Stimulated activated CD8-positive, alpha-beta memory T cell treated with anti-CD3 and anti-CD28 coated beads, Interleukin-15, amount 100 ng/mL, for 48 hours (primary cell): ENCODE measurements at places on chromosomes 16 and 17.

DNA sequence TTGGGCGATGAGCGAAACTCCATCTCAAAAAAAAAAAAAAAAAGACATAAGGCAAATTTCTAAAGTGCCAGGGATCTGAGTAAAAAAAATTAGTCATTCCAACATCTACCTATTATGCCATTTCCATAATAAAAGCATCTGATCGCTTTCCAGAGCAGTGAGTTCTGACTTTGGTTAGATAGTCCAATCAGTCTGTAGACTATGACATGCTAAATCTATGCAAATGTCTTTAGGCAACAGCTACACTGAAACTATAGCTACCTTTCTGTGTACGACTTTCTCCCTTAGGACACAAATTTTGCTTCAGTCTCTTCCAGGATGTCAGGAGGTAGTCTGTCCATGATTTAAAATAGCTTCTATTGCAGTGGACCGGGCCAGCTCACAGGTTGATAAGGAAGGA lies 58.9 kb upstream of the ARHGAP44 start:
- no peak for DNase-seq

DNA sequence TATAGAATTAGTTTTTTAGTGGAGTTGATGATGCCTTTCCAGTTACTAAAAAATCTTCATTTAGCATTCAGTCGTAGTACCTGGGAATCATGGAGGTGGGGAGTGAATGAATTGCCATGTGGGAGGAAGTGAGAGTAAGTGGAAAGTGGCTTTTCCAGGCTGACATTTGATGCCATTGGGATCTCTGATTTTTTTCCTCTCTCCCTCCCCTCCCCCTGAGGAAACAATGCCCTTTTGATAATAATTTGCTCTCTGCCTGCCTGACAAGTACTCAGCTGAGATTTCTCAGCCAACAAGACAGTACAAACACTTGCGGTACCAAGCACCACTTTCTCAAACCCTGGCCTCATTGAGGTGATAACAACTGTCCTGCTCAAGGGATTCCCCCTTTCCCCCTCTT lies 2.2 kb downstream of the UBE2Z start:
- DNase-seq: no peak

GRCh38 chr16:83714286-83714685 lies 93.5 kb upstream of the HSBP1 start:
- no peak for DNase-seq

DNA sequence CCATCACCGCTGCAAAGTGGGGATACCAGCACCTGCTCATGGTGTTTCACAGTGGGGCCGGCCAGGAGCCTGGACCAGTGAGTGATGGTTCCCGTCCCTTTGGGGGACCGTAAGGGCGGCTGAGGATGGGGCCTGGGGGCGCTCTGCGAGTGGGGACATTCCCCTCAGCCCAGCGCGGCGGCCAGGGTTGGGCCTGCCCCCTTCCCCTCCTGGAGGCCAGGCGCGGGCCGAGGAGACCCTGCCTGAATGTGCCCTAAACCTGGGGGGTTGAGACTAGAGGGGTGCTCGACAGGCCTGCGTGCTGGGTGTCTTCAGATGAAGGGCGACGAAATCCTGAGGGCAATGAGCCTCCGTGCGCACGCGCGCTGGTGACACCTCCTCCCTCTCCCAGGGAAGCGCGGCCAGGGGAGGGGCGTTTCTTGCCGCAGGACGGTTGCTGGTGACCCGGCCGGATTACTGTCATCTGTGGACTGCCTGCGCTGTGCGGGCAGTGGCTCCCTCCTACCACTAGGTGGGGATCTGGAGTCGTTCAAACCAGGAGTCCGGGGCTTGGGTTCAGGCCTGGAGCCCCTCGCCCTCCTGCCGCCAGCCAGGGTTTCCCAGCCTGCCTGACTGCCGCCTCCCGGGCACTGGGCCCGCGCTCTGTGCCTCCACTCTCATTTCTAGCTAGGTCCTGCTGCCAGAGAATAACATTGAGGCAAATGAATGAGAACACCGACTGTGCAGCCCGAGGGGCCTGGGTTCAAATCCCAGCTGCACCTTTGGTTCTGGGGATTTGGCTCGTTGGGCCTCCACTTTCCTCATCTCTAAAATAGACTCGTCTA lies 17.1 kb downstream of the TBX2 start:
- DNase-seq: no peak
